DMS79 treated with DMSO at 0.1 percent for 48 hours (cell line): ENCODE measurements at places on chromosomes 5 and 9.
A peak's percentile ranks its signal among the peaks of the same experiment; 100 is the strongest.

GRCh38 chr9:35481347-35481975, 8.4 kb upstream of the RUSC2 start:
- DNase-seq = peak; percentile 15

GRCh38 chr5:150562832-150563231, 54.9 kb downstream of the NDST1 start:
- DNase-seq = no peak

- DNase-seq = no peak
Measured at GRCh38 chr5:36181774-36182173, 29.9 kb downstream of the SKP2 start.

DNA sequence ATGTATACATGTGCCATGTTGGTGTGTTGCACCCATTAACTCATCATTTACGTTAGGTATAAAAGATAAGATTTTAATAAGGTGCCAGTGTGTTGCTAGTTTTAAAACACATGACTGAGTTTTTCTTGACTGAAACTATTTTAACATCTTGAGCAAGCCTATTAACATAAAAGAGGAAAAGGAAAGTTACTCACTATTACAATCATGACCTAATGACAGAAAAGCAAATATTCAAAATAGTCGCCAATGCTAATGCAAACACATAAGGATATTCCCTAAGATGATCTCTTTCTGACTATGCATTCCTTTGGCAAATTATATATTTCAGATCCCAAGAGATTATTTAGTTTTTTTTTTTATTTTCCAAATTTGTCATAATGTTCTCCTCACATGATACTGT, 5.8 kb upstream of the OR13C2 start:
- no peak for DNase-seq

GRCh38 chr5:138282920-138283742, 8.7 kb upstream of the GFRA3 start:
- no peak for DNase-seq

GRCh38 chr5:128109138-128109537, 25.6 kb downstream of the SLC12A2 start:
- no peak for DNase-seq

DNA sequence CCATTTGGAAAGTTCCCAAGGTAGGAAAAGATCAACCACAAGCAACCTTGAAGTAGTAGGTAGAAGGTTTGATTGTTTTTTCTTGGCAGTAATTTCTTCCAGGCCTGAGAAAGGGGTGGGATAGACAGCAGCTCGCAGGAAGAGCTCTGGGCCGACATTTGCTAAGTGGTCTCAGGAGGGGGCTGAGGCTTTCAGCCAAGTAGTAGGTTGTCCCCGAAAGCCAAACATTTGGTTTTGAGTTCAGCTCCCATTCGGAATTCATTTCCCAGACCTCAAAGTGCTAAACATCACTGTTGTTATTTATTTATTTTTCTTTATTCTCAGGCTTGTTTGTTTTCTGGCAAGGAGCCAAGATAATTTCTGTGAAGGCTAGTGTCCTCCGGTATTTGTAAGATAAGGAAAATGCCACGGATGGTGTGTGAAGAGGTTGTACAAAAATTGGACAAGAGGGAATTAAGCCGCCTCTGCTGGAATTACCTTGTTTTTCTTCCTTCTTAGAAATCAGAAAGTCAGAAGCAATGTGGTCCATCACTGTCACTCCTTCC, 112.1 kb downstream of the KIF4B start:
- DNase-seq = peak; percentile 47

DNA sequence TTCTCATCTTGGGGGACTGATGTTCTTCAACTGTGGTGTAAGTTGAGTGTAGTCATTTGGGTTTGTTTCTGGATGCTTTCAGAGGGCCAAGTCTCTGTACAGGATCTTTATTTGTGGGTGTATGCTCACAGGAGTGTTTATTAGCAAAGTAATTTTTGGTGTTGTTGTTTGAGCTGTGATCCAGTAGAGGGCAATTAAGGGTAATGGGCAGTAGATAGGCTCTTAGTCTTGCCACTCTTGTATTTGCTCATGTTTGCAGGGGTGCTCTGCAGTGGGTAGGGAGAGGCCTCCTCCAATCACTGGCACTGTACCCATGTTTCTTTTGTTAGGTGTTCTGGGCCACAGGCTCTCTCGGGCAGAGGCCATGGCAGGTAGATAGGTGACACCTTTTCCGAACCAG, 45.9 kb upstream of the ITGA2 start:
- no peak for DNase-seq

- peak; percentile 24 for DNase-seq
Measured at GRCh38 chr5:9194509-9194908, 351.4 kb downstream of the SEMA5A start.

DNA sequence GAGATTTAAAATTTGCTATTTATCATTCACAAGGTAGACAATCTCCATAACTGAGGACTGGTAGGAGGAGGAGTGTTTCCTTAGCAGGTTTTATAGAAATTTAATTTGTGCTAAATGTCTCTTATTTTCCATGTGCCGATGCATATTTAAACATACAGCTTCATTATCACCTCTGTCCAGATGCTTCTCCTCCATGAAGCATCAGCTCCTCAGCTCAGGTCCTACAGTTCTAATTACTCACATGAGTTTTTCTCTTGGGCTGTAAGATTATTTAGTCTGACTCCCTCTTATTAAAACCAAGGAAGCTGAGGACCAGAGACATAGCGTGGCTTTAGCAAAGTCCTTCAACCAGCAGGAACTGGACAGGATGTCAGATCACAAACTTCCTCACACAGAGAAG, 300.2 kb upstream of the PANK3 start:
- no peak for DNase-seq

GRCh38 chr5:150066901-150067396, 19.4 kb downstream of the CSF1R start:
- no peak for DNase-seq

GRCh38 chr5:21818370-21818720, 1034.8 kb downstream of the CDH12 start:
- DNase-seq = no peak

- DNase-seq = no peak
Measured at GRCh38 chr9:18397076-18397475, 76.9 kb upstream of the ADAMTSL1 start.

DNA sequence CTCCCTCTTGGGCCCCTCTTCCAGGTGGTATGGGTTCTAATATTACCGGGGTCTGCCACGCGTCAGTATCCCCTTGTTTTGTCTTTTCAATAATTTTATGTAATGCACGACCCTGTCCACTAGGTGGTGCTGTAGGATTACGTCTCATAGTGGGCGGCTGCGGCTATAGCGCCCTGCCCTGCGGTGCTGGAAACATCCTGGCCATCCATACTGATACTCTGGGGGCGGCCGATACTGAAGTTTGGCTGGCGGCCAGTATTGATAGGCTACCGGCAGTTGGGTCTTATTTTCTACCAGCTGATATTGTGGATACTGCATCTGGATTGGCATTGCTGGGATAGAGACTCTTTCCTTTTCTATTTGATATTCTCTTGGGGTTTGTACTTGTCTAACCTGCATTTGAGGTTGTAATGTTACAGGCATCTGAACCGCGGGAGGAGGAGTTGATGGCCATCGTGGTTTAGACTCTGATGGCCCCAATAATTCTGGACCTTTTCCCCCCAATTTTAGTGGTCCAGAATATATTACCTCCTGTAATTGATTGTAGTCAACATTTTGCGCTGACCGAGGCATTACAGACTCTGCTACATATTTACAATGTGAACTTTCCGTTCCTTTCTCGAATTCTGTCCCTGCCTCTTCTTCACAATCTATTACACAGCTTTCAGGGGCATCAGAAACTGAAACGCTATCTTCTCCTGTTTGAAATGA, 3.3 kb upstream of the TMEM141 start:
- DNase-seq = peak; percentile 86

DNA sequence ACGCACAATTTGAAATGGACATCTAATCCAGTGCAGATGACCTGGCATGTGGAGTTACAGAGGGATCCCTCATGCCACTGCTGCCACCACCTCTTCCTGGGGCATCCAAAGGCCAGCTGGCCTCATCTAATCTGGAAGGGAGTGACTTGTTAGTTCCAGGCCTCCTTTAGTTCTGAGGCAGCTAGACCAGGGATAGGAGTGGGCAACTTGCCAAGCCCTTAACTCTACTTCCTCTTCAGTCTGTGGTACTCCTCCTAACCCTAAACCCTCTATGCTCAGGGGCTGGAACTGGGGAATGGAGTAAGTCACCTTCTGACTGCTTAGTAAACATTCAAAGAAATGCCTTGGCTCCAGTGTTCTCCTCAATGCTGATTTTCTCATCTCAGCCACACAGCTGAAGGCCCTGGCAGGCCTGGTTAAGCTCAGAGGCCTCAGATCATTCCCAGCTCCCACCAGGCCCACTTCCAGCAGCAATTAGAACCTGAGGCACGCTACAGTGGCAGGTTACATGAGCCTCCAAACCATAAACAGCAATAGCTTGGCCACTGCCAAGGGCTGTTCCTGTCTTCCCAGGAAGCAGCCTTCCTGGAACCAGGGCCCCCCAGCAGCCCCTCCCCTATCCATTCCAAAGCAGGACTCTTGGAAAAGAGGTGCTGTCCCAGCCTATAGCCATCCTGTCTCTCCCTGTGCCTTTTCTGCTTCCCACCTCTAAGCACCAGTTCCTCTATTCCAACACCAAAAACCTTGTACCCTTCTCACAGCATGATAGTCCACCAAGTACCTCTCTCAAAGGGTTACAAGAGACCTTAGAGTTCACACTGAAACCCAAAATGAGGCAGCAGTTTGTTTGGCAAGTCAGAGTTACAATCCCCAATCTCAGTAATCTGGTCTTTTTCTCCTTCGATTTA, 2.0 kb downstream of the EIF4EBP3 start:
- DNase-seq = no peak

GRCh38 chr5:43232943-43233833, 41.2 kb downstream of the NIM1K start:
- DNase-seq = peak; percentile 98

GRCh38 chr5:39412721-39413394, 11.9 kb downstream of the DAB2 start:
- DNase-seq = no peak

DNA sequence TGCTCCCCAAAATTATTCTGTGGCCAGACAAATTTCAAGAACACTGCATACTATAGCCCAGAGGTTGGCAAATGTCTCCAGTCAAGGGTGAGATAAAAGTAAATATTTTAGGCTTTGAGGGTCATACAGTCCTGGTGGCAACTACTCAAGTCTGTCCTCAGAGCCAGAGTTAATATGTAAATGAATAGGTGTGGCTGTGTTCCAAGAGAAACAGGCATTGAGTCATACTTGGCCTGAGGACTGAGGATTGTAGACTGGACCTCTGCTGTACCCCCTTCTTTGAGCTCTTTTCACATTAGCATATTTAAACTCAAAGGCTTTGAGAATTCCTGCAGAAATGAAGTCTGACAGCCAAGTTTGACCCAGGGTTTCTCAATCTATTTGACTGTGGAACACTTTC, 129.2 kb upstream of the PTCH1 start:
- no peak for DNase-seq

- DNase-seq = no peak
Measured at GRCh38 chr5:34639852-34640626, 16.1 kb upstream of the RAI14 start.

DNA sequence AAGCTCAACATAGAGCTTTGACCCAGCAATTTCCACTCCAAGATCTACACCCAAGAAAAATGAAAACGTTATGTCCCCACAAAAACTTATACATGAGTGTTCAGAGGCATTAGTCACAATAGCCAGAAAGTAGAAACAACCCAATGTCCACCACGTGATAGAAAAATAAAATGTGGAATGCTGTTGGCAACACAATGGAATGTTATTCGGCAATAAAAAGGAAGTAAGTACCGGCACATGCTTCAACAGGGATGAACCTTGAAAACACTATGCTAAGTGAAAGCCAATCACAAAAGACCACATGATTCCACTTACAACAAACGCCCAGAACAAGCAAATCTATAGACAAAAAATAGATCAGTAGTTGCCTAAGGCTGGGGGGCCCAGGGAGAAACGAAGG, 6.0 kb downstream of the UBQLN1 start:
- no peak for DNase-seq

DNA sequence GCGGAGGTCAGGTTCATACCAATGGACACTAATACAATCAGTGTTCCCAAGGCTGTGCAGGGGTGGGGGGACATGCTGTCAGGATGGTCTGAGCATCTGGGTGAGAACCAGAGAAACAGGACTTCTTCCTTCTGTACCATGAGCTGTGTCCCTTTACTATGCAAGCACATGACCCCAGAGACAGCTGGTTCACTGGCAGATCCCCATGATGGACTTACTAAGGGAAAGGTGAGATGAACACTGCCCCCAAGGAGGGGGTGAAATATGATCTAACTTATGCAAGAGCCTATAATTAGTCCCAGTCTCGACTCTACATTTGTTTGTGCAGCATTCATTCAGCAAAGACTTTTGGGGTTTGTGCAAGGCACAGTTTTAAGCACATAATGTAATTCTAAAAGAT, 91.4 kb downstream of the LIFR start:
- no peak for DNase-seq

- DNase-seq = no peak
Measured at GRCh38 chr5:142740474-142741242, 29.5 kb upstream of the ARHGAP26 start.

GRCh38 chr9:34783951-34784487, 74.1 kb upstream of the CCL21 start:
- DNase-seq = no peak

DNA sequence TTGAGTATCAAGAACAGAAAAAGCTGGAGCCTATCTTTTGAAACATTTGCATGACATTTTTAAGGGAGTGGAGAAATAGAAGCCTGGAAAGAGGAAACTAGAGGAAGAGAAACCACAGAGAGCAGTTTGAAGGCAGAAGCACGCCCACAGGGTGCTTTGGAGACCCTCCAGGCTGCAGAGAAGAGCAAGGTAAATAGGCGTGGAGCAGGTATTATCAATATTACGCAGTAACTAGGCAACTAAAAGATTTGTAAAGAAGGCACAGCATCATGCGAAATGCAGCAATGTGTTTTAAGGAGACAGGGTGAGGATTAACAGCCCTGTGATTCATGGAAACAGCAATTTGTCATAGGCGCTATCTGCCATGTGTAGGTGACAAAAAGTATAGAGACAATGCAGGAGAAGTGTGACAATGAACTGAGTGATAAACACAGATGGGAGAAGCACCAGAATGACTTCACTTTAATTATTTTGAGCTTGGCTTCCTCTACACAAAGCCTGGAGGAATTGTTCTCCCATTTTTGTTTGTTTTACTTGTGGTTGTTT, 281.2 kb downstream of the BRINP1 start:
- DNase-seq = no peak

DNA sequence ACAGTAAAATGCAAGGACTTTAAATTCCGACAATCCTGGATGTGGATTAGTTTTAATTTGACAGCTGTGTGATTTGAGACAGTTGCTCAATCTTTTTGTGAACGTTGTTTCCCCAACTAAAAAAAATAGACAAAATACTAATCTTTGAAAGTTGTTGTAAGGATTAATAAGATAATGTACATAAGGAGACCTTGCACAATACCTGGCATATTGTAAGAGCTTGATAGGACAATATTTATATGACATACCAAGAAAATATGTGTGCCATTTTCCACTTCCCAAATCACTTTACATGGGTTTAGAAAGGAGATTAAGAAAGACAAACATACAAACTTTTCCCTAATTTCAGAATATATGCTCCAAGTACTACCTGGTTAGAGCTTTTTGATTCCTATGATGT, 25.3 kb downstream of the ARRDC3 start:
- DNase-seq = no peak

- no peak for DNase-seq
Measured at GRCh38 chr5:78467752-78468357, 107.4 kb downstream of the SCAMP1 start.
